ENCODE measurements at places on chromosomes 7 and 10. TPM values are rescaled to one million over a fixed set of nuclear protein-coding genes. Genes with fewer than 3 reads are reported as not detected.

The PIK3AP1 gene
- 1.1 TPM for total RNA-seq

The ASZ1 gene
- not detected for total RNA-seq

The ELMO1 gene
- total RNA-seq, result 1.4 TPM

The OR9A2 gene
- not detected for total RNA-seq

The CPN1 gene
- total RNA-seq, result not detected

The CLEC2L gene
- not detected for total RNA-seq

The OSBPL3 gene
- 33.9 TPM for total RNA-seq

The MYO3A gene
- 0.43 TPM for total RNA-seq

The CPXM2 gene
- total RNA-seq, result 0.48 TPM

The LAMB1 gene
- 60.5 TPM for total RNA-seq

The NRP1 gene
- 24.5 TPM for total RNA-seq

The CPEB3 gene
- total RNA-seq, result 0.48 TPM

The RBP4 gene
- 0.24 TPM for total RNA-seq

The PRR15 gene
- 1.3 TPM for total RNA-seq

The NRG3 gene
- under 0.01 TPM for total RNA-seq

The SRI gene
- total RNA-seq, result 142 TPM

The OGDHL gene
- 0.21 TPM for total RNA-seq

The XRCC2 gene
- total RNA-seq, result 0.48 TPM

The SPOCK2 gene
- total RNA-seq, result 14.2 TPM

The EXOC4 gene
- total RNA-seq, result 101 TPM

The CCDC3 gene
- 0.96 TPM for total RNA-seq

The GATA3 gene
- total RNA-seq, result under 0.01 TPM

The PLXNA4 gene
- total RNA-seq, result not detected

The SPDYE2B gene
- not detected for total RNA-seq

The PLPP4 gene
- 1.3 TPM for total RNA-seq

The FAM131B gene
- 0.21 TPM for total RNA-seq

The ZNF212 gene
- total RNA-seq, result 4.1 TPM

The HABP2 gene
- total RNA-seq, result not detected

The ASB10 gene
- total RNA-seq, result not detected

The ARHGAP22 gene
- 29.4 TPM for total RNA-seq

The ADAP1 gene
- 18.3 TPM for total RNA-seq

The TSPAN13 gene
- total RNA-seq, result 32.2 TPM

The CFAP43 gene
- 0.48 TPM for total RNA-seq

The SEMA4G gene
- total RNA-seq, result 0.21 TPM

The RAMP3 gene
- total RNA-seq, result 0.21 TPM

The C10orf143 gene
- total RNA-seq, result not detected

The SPAG6 gene
- not detected for total RNA-seq

The SPDYE16 gene
- total RNA-seq, result not detected

The AEBP1 gene
- total RNA-seq, result 3.6 TPM

The NACAD gene
- 0.96 TPM for total RNA-seq

All from tracheal epithelial cell (primary cell).